ENCODE measurements at places on chromosomes 5 and 9. TPM values are rescaled to one million over a fixed set of nuclear protein-coding genes. Genes with fewer than 3 reads are reported as not detected.
A peak's percentile ranks its signal among the peaks of the same experiment; 100 is the strongest.

Gene EIF4E1B
- not detected for total RNA-seq

DNA sequence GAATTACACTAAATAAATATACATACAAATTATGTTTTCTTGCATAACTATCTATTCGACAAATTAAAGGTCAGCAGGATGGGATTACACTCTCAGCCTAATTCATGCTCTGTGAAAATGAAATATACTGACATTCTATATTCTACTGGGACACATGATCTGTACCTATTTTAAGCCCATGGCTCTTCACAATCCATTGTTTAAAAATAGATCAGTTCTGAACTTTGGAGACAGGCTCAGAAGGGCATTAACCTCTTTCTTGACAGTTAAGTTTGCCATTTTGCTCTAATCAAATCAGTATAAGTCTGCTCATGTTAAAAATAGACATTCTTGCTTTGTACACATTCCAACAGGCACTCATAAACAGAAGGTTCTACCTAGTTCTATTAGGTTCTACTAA lies 361.2 kb downstream of the HCN1 start:
- no peak overlapping the region for H3K27ac ChIP-seq
- no peaks in the 10 kb centered on the region for H3K4me1 ChIP-seq
- H3K4me3 ChIP-seq: no peak overlapping the region
- H3K36me3 ChIP-seq: no peaks in the 10 kb centered on the region

- H3K36me3 ChIP-seq: no peaks in the 10 kb centered on the region
- no peaks in the 10 kb centered on the region for H3K27me3 ChIP-seq
- DNase-seq: no peak
- peaks cover 10% of the 10 kb centered on the region for H3K4me1 ChIP-seq
- H3K4me3 ChIP-seq: no peak overlapping the region
Measured at GRCh38 chr5:172575816-172576545, 65.1 kb upstream of the NEURL1B start.

GRCh38 chr5:76941442-76941841 lies 11.4 kb upstream of the CRHBP start:
- no peak overlapping the region for H3K27ac ChIP-seq
- H3K4me1 ChIP-seq: no peaks in the 10 kb centered on the region
- H3K36me3 ChIP-seq: no peaks in the 10 kb centered on the region
- no peak for DNase-seq

- H3K27ac ChIP-seq: peak overlapping the region; percentile 69
- no peaks in the 10 kb centered on the region for H3K27me3 ChIP-seq
- DNase-seq: no peak
- H3K36me3 ChIP-seq: no peaks in the 10 kb centered on the region
- peaks cover 92% of the 10 kb centered on the region for H3K4me1 ChIP-seq
- no peak overlapping the region for H3K4me3 ChIP-seq
Measured at GRCh38 chr5:132770476-132771159, 6.4 kb downstream of the SEPTIN8 start.

- no peak overlapping the region for H3K4me3 ChIP-seq
- H3K4me1 ChIP-seq: no peaks in the 10 kb centered on the region
- DNase-seq: no peak
- no peaks in the 10 kb centered on the region for H3K27me3 ChIP-seq
Measured at GRCh38 chr5:117973785-117974184, 1014.6 kb downstream of the DTWD2 start.

DNA sequence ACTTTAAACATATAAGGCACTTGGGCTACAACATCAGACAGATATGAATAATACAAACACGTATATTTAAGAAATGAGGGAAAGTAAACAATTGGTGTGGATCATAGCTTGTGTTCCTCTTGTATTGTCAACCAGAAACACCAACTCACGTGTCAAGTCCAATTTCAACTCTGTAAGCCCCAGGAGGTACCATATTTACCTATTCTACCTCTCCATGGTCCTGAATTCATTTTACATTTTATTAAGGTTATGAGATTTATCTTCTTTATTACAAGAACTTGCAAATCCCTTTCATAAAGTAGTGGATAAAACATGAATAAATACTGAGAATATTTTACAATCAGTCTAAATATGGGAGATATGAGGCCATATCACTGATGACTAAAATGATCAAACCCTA lies 501.6 kb downstream of the MAT2B start:
- H3K27me3 ChIP-seq: no peaks in the 10 kb centered on the region
- H3K4me3 ChIP-seq: no peak overlapping the region
- DNase-seq: no peak
- no peak overlapping the region for H3K27ac ChIP-seq
- no peaks in the 10 kb centered on the region for H3K36me3 ChIP-seq
- no peaks in the 10 kb centered on the region for H3K4me1 ChIP-seq

DNA sequence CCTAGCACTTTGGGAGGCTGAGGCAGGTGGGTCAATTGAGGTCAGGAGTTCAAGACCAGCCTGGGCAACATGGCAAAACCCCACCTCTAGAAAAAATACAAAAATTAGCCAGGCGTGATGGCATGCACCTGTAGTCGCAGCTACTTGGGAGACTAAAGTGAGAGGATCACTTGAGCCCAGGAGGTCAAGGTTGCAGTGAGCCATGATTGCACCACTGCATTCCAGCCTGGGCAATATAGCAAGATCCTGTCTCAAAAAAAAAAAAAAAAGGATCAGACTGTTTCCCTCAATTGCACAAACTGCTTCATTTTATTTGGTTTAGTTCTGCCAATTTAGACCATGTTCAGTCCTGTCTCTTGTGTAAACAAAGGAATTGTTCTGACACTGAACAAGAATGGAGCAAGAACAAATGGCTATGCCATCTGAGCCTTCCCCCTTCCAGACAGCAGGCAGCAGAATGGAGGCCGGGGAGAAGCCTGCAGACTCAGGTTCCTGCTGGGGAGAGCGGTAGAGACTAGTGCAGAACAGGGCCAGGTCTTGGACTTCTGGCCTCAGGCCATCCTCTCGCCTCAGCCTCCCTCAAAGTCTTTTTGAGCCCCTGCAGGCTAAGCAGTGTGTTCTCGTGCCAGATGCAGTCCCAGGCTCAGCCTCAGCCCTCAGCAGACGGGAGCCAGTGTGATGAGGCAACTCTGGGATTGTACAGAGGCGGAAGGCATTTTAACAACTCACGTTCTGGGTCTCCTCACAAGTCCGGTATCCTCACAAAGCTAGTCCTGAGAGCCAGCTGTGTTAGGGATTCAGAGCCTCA lies 18.2 kb downstream of the HNRNPH1 start:
- H3K4me3 ChIP-seq: no peak overlapping the region
- no peak overlapping the region for H3K27ac ChIP-seq
- no peak for DNase-seq
- peaks cover 98% of the 10 kb centered on the region for H3K36me3 ChIP-seq
- H3K27me3 ChIP-seq: no peaks in the 10 kb centered on the region

- H3K27ac ChIP-seq: no peak overlapping the region
- no peak overlapping the region for H3K4me3 ChIP-seq
- no peaks in the 10 kb centered on the region for H3K27me3 ChIP-seq
Measured at GRCh38 chr5:6457592-6457991, 8.9 kb downstream of the UBE2QL1 start.

DNA sequence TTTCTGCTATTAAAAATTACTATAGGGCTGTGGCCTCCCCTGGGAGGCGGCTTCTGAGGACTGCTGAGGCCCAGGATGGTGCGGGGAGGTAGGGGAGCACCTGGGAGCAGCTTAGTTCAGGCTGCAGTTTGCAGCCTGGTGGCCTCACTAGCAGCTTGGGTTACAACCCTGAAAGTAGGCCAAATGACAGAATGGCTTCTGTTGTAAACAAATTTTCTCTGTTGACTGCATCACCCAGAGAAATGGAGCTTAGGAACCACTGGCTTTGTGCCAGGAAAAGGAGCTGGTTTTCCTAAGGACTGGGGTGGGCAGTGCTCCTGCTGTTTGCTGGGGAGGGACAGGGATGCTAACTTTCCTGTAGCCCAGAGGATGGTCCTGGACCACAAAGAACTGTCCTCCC lies 130.3 kb downstream of the ENTREP1 start:
- no peak for DNase-seq
- peaks cover 98% of the 10 kb centered on the region for H3K36me3 ChIP-seq
- H3K27ac ChIP-seq: no peak overlapping the region
- H3K4me1 ChIP-seq: no peaks in the 10 kb centered on the region

Gene TAF11L14
- total RNA-seq: not detected

Gene PCDHA4
- 1.6 TPM for total RNA-seq

Gene CPLANE1
- total RNA-seq: 50.0 TPM

Gene ORM2
- total RNA-seq: not detected

- no peaks in the 10 kb centered on the region for H3K27me3 ChIP-seq
- H3K4me3 ChIP-seq: no peak overlapping the region
- H3K36me3 ChIP-seq: no peaks in the 10 kb centered on the region
- no peak overlapping the region for H3K27ac ChIP-seq
- DNase-seq: no peak
Measured at GRCh38 chr5:62214701-62215100, 91.3 kb upstream of the KIF2A start.

GRCh38 chr9:27538647-27539046 lies 9.0 kb upstream of the MOB3B start:
- no peak overlapping the region for H3K4me3 ChIP-seq
- no peaks in the 10 kb centered on the region for H3K36me3 ChIP-seq
- H3K27ac ChIP-seq: no peak overlapping the region
- H3K27me3 ChIP-seq: no peaks in the 10 kb centered on the region

DNA sequence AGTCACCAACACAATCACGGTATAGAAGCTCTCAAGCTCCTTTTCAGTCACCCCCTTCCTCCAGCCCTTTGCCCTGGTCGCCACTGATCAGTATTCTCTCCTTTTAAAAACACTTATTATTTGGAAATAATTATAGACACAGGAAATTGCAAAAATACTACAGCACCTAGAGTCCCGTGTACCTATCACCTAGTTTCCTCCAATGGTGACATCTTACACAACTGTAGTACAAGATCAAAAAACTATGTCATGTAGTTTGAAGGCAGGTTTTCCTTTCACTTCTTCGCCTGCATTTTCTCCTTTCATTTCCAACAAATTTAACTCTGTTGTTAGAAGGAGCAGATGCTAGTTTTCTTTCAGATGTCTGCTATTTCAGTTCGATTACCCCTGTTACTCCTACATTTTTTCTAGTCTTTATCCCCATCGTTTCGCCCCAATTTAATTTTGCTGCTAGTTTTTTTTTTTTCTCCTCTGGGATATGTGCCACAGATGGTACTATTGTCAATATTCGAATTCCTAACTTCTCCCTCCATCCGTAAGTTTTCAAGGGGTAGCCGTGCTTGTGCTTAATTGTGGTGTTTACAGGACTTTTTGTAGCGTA lies 612 bp upstream of the ATG10 start:
- H3K4me1 ChIP-seq: peaks cover 20% of the 10 kb centered on the region
- H3K4me3 ChIP-seq: peak overlapping the region; percentile 61
- H3K27me3 ChIP-seq: no peaks in the 10 kb centered on the region
- H3K27ac ChIP-seq: peak overlapping the region; percentile 99
- no peaks in the 10 kb centered on the region for H3K36me3 ChIP-seq

Gene CCL27
- total RNA-seq: 45.1 TPM

GRCh38 chr9:89602978-89603766 lies 1.6 kb upstream of the GADD45G start:
- peak; percentile 88 for DNase-seq
- H3K36me3 ChIP-seq: no peaks in the 10 kb centered on the region
- H3K4me1 ChIP-seq: peaks cover 46% of the 10 kb centered on the region
- peak overlapping the region; percentile 71 for H3K4me3 ChIP-seq
- H3K27me3 ChIP-seq: no peaks in the 10 kb centered on the region

Gene FGF1
- total RNA-seq: 38.1 TPM

- H3K36me3 ChIP-seq: no peaks in the 10 kb centered on the region
- H3K4me1 ChIP-seq: no peaks in the 10 kb centered on the region
- H3K4me3 ChIP-seq: no peak overlapping the region
- DNase-seq: no peak
- no peaks in the 10 kb centered on the region for H3K27me3 ChIP-seq
Measured at GRCh38 chr9:86485359-86485758, 131.1 kb upstream of the TUT7 start.
